ENCODE measurements at places on chromosomes 16 and 17. TPM values are rescaled to one million over a fixed set of nuclear protein-coding genes. Genes with fewer than 3 reads are reported as not detected.

The FOXO3B gene
- 1.9 TPM for total RNA-seq

The BRIP1 gene
- total RNA-seq: 0.83 TPM

The SLC6A4 gene
- total RNA-seq: 140 TPM

The PAGR1 gene
- total RNA-seq: 18.1 TPM

The USP43 gene
- 6.8 TPM for total RNA-seq

The PRAC1 gene
- not detected for total RNA-seq

The ITGAL gene
- total RNA-seq: 127 TPM

The BAIAP2 gene
- 119 TPM for total RNA-seq

The SPATA32 gene
- not detected for total RNA-seq

The XAF1 gene
- total RNA-seq: 129 TPM

Data from lower lobe of right lung (tissue), 2 donors.